ENCODE measurements at places on chromosomes 12 and 14.
A peak's percentile ranks its signal among the peaks of the same experiment; 100 is the strongest.

DNA sequence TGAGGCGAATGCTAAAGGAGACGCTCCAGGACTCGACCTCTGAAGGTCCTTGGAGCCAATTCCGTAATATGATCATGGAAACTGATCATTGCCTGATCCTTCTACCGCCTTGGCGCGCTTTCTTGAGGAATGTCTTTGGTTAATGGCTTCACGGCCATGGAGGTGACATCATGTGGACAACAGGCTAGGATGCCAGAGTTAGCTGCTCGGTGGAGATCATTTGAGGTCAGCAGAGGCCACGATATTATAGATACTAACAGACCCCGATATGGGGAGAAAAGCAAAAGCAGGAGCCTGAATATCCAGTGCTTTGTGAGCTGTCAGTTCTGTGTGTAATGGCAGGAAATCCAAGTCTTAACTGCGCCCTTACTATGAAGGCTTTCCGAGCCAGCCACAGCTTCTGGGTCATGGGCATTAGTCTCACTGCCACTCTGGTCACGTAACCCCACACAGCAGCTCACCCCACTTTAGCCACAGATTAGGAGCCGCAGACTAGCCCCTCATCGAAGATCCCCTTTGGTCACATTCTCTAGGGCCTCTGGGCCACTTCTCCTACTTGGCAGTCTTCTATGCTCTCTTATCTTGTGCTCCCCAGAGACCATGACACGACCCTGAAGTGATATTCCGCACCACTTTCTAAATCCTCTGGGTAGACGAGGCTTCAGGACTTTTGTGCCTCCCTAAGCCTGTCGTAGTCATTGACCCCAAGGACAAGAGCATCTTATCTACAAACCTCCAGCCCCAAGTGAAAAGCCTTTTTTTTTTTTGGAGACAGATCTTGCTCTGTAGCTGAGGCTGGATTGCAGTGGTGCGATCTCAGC, 724 bp upstream of the CS start:
- no peak for DNase-seq

DNA sequence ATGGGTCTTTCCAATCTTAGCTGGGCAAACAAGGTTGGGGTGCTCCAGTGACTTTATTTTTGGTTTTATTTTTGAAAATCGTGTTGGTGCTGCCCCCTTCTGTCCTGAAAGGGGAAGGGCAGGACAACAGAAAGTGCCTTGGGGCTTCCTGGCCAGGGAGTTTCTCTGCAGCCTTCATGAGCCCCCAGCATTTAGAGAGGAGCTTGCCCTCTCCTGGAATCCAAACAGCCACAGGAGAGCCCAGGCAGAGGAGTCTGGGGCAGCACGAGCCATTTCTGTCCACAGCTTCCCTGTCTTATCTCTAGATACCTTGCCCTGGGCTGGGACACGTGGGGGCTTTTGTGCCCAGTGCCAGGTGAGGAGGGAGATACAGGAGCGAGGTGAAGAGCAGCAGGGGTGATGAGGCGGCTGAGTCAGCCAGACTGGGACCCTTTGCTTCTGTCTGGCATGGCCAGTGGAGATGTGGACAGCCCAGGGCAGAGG, 4.4 kb upstream of the C1RL start:
- no peak for DNase-seq

DNA sequence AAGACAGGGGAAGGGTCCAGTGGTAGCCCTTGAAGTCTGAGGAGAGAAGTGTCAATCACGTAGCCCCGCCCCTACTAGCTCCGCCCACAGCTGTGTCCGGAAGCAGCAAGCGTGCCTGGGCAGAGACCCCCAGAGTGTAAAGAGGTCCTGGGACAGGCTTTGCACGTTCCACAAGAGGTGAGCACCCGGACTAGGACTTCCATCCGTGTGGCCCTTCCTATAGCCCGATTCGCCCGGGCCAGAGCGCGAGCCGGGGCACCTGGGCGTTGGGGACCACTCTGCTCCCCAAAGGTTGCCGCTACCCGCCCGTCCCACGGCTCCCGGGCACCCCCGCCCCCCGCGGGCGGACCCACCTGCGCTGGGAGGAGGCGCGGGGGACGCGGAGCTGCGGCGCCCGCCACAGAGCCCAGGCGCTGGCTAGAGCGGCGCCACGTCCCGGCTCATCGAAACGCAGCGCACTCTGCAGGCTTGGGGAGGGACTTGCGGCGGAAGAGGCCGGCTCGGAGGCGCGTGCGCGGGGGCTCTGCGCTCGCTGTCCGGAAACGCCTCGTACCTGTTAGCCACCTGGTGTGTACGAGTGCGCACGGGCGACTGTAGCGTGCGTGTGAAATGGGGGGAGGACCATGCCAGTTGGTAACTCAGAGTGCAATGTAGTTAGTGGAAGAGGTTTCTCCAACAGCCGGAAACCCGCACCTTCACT, at the start of gene RABGGTA:
TSS of gene RABGGTA (minus strand) at position 464 of the 700 bp plus-strand sequence. CDS start 482 bp downstream, outside the sequence.
- DNase-seq: peak; percentile 96

DNA sequence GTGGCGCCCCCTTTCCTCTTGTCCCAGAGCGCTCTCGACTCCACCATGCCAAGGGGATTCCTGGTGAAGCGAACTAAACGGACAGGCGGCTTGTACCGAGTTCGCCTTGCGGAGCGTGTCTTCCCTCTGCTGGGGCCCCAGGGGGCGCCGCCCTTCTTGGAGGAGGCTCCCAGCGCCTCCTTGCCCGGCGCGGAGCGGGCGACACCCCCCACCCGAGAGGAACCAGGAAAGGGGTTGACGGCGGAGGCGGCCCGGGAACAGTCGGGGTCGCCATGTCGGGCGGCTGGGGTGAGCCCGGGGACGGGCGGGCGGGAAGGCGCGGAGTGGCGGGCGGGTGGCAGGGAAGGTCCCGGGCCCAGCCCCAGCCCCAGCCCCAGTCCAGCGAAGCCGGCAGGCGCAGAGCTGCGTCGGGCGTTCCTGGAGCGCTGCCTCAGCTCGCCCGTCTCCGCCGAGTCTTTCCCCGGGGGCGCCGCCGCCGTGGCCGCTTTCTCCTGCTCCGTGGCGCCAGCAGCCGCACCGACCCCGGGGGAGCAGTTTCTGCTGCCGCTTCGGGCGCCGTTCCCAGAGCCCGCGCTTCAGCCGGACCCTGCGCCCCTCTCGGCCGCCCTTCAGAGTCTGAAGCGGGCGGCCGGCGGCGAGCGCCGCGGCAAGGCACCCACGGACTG, 376 bp downstream of the INSM2 start:
- DNase-seq: no peak

- DNase-seq: no peak
Measured at GRCh38 chr14:58724206-58724605, 86.4 kb downstream of the DACT1 start.

DNA sequence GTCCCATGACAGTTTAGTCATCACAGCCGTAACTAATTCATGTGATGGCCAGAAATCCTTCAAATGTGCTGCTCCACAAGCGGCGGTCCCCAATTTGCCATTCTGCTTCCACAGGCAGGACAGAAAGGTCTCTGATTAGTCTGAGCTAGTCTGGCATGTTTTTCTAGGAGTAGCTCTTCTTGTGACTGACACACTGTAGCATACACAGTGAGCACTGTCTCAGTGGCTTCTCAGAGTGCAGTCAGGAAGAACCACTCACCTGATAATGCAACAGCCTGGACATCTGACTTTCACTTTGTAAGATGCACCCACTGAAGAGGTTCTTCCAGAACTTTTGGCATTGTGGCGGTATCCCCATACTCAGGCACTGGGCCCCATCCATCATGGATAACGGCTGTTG, 1266.2 kb downstream of the TMEM121 start:
- DNase-seq: no peak

GRCh38 chr12:120858306-120859088, 45.7 kb downstream of the SPPL3 start:
- DNase-seq: no peak

Data from HuH-7.5 (cell line).